ENCODE measurements at places on chromosomes 6 and 20. TPM values are rescaled to one million over a fixed set of nuclear protein-coding genes. Genes with fewer than 3 reads are reported as not detected.

KHDC1L gene
- total RNA-seq: not detected

TAGAP gene
- total RNA-seq: 160 TPM

SRMS gene
- not detected for total RNA-seq

DNA sequence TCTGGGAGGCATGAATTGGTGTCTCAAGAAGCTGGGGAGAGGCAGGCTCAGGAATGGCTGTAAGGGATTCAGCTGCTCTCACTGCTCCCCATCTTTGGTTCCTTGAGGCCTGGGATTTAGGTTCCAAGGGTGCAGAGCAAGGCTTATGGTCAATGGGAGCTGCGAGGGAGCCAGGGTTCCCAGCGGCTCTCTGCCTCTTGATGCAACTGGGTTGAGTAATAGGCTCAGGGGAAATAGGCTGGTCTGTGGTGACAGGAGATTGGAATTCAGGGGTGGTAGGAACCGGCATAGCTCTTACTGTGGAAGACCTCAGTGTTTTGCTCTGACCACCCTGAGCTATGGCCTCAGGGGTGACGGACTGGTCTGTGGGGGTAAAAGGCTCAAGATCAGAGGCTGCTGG, 13.0 kb upstream of the NRM start:
- peaks cover 13% of the 10 kb centered on the region for H3K36me3 ChIP-seq
- H3K4me1 ChIP-seq: no peaks in the 10 kb centered on the region
- H3K4me3 ChIP-seq: no peak overlapping the region
- DNase-seq: no peak
- H3K27me3 ChIP-seq: no peaks in the 10 kb centered on the region

GRCh38 chr20:32354592-32355416, 3.3 kb upstream of the ASXL1 start:
- H3K27ac ChIP-seq: no peak overlapping the region
- no peak for DNase-seq
- no peaks in the 10 kb centered on the region for H3K27me3 ChIP-seq
- H3K4me1 ChIP-seq: peaks cover 9% of the 10 kb centered on the region
- H3K4me3 ChIP-seq: no peak overlapping the region
- H3K36me3 ChIP-seq: no peaks in the 10 kb centered on the region

Data from CD4-positive, alpha-beta memory T cell (primary cell).